ENCODE measurements at places on chromosomes 6 and 20.

DNA sequence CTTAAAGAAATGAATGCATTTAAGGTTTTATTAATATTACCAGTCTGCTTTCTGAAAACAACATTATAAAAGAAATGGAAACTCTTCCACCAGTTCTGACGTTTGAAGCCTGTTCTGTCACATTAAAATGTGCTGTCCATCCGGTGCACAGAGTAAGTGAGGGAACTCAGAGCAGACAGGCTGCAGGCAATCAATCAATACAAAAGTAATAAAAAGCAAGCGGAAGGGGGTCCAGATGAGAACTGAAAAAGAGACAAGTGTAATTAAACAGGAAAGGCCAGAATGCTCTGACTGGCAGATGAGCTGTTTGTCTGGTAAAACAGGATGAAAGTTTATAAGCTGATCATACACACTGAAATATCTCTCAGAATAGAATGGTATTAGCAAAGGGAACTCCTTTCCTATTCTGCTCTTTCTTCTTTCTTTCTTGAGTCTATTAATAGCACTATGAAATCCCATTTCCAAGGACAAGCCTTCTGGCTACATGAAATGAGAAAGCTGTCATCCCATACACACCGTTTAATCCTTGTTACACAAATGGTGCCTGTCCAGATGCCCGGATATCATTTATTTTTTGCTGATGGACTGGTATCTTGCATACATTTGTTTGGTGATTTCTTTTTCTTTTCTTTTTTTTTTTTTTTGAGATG is 94.3 kb downstream of the RAMACL start:
- no peak for DNase-seq

DNA sequence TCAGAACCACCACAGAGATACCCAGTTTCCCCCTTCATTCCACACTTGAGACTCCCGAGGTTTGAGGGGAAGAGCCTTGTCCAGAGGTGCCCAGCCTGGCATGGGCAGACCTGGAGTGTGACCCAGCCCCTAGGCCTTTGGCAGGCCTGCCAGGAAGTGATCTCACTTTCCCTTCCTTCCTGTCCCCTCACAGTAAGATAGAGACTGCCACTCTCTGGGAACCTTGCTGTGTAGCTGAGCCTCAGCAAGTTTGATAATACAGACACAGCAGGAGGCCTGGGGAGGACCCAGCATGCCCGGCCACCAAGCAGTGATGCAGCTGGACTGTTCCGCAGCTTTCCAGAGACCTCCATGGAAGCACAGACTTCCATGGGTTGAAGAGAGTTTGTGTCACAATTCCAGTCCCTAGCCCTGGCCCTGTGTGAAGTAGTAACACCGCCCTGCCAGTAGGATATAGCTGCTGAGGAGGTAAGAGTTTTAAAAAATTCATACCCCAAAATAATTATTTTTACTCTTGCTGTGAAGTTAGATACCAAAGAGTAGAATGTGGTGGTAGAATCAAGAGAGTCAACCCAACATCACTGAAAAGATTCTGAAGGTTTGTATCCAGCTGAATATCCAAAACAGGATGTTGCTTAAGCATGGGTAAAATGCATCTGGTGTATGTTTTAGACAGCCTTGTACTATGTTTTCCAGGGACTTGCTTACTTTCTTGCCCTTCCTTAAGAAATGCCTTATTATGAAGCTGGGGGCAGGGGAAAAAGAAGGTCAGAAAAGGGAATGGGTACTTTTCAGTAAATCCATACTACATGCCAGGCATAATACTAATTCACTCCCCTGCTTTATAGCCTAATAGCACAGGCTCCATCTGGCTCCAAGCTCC is 16.3 kb downstream of the PKIG start:
- no peak for DNase-seq

GRCh38 chr6:24287239-24287638 is 70.6 kb downstream of the DCDC2 start:
- no peak for DNase-seq

- DNase-seq = no peak
These were observed 86.8 kb upstream of the MPC1 start for GRCh38 chr6:166469426-166469961.

DNA sequence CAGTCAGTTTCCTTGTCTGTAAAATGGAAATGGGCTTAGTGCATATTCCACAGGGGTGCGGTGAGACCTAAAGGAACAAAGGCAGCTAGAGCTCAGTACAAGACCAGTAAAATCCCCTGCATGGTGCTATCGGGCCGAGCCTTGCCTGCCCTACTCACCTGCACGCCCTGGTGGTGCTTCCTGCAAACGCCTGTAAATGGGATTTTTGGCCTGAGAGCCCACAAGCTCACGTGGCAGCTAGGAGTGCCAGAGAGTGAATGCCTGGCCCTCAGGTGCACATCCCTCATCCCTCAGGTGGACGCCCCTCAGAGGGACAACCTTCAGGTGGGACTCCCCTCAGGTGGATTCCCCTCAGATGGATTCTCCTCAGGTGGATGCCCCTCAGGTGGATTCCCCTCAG is 48.0 kb upstream of the VSX1 start:
- DNase-seq = no peak

DNA sequence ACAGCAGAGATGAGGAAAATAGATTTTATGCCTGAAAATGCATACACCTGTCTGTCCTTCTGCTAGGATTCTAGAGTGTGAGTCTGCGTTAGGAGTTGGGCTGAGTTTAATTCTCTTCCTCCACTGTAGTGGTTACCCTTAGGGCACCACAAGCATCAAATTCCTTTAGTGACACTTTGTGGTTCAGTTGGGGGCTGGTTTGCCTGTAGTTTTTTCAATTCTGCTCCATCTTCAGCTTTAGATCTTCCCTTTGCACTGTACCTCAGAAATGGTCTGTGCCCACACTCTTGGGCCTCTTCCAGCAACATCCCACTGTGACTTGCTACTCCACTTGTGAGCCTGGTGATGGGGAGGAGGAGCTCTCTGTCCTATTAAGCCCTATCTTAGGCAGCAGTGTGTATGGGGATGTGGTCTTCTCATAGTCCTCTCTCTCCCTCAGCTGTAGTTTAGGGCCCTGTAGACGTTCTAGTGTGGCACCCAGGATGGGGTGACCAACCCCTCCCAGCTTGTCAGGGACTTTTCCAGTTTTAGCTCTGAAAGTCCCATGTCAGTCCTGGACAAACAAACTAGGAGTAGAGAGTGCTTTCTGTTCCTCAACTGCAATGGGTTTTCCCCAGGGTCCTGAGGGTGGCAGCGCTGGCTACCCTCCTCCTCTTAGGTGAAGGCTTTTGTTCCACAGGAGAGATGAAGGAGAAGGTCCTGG is 19.7 kb upstream of the OGFRL1 start:
- no peak for DNase-seq

DNA sequence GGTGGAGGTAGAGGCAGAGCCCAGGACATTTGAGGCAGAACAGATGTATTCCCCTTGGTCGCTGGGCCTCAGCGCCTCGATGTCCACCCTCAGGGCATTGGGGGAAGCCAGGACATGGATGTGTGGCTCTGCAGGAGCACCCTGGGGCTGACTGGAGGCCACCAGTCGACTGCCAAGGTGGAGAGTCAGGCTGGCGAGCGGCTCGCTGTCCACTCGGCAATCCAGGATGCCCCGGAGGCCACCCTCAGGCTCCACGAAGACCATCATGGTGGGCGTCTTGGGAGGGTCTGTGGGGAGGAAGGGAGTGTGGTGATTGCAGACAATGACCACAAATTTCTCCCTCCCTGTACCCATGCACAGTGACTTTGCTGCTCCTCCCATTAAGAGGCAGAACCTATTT is 8.2 kb upstream of the ADAM33 start:
- no peak for DNase-seq

- DNase-seq = no peak
These were observed 780 bp upstream of the KIAA0319 start for GRCh38 chr6:24646771-24647170.

- no peak for DNase-seq
These were observed 6.3 kb upstream of the PDCD2 start for GRCh38 chr6:170590725-170591124.

DNA sequence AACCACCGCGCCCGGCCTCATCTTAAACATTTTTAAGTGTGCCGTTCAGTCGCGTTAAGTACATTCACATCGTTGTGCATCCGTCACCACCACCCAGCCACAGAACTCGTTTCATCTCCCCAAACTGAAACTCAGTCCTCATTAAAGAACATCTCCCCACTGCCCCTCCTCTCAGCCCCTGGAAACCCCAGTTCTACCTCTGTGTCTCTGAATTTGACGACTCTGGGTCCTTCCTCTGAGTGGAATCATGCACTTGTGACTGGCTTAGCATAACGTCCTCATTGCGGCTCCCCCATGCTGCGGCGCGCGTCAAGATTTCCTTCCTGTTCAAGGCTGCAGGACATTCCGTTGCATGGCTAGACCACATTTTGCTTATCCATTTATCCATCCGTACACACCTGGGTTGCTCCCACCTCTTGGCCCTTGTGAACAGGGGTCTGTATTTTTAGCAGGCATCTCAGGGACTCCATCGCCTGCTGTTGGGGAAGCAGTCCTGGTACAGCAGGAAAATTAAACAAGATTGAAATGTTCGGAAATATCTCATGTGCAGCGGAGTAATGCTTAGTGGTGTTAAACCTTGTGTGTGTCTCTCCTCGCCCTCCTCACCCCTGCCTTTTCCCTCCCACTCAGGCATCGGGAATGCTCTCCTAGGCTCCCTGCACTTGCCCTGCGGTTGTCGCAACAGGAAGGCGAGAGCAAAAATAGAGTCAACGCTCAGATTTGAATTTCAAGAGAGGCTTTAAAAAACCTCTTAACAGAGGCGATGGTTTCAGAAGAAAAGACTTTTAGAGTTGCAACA is 127.9 kb downstream of the PXDC1 start:
- no peak for DNase-seq

DNA sequence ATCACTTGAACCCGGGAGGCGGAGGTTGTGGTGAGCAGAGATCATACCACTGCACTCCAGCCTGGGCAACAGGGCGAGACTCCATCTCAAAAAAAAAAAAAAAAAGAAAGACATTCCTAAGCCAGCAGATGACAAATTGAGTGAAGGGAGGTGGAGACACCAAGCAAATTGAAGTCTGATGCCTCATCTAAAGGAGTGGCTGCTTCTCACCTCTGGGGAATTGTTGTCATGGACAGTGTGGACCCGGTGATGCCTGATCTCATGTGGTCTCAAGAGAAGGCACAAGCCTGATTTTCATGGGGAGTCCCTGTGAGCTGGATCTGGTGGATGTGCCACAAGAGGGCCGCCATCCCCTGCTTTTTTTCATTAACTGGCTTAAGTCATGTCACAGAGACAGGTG is 272.0 kb downstream of the ZNF217 start:
- DNase-seq = no peak

DNA sequence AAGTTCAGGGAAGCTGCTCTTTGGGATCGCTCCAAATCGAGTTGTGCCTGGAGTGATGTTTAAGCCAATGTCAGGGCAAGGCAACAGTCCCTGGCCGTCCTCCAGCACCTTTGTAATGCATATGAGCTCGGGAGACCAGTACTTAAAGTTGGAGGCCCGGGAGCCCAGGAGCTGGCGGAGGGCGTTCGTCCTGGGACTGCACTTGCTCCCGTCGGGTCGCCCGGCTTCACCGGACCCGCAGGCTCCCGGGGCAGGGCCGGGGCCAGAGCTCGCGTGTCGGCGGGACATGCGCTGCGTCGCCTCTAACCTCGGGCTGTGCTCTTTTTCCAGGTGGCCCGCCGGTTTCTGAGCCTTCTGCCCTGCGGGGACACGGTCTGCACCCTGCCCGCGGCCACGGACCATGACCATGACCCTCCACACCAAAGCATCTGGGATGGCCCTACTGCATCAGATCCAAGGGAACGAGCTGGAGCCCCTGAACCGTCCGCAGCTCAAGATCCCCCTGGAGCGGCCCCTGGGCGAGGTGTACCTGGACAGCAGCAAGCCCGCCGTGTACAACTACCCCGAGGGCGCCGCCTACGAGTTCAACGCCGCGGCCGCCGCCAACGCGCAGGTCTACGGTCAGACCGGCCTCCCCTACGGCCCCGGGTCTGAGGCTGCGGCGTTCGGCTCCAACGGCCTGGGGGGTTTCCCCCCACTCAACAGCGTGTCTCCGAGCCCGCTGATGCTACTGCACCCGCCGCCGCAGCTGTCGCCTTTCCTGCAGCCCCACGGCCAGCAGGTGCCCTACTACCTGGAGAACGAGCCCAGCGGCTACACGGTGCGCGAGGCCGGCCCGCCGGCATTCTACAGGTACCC is at the start of gene ESR1:
Gene ESR1 (plus strand): TSS at position 170 of the 858 bp plus-strand sequence. CDS start 231 bp downstream, at position 401.
- no peak for DNase-seq

GRCh38 chr6:70413992-70414494 is 735 bp downstream of the FAM135A start:
- DNase-seq = no peak

DNA sequence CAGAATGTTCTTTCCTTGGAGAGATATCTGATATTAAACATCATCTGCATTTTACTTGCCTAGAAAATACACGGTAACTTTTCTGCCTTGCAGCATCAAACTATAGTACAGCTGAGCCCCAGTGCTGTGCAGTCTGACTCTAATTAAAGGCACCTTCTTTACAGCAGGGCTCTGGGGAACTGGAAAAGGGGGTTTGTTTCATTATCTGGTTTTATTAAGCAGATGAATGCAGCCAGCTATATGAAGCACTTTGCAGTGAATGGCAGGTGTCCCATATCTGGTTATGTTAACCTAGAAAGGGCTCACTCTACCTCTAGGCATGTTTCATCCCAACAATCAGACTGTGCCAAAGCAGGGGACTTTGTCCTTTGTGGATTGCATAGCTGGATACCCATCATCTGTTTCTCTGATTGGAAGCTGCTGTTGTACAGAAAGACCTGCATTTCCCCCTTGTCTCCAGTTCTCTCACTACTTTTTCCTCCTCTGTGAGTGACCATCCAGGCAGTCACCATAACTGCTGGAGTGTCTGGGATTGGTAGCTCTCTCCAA is 39.6 kb upstream of the CMTR1 start:
- no peak for DNase-seq

DNA sequence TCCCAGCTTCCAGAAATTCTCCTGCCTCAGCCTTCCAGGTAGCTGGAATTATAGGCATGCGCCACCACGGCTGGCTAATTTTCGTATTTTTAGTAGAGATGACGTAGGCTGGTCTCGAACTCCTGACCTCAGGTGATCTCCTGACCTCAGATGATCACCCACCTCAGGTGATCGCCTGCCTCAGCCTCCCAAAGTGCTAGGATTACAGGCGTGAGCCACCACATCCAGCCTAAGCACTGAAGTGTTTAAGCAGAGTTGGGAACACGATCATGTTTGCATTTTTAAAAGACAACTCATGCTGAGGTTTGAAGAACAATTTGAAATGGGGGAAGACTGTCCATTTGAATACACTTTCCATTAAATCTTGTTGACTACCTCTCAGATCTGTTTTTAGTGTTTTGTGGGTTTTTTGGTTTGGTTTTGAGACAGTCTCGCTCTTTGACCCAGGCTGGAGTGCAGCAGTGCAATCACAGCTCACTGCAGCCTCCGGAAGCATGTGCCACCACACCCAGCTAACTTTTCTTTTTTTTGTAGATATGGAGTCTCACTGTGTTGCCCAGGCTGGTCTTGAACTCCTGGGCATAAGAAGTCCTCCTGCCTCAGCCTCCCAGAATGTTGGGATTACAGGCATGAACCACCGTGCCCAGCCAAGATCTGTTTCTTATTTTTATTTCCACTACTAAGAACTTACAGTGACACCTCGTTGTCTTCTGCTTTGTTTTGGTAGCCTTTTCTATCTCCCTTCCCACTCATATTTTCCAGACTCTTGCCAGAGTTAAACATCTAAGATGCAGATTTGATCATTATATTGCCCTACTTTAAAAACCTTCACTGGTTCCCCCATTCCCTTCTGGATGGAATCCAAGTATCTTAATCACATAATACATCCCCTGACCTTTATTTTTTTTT is 5.5 kb downstream of the CASP8AP2 start:
- DNase-seq = no peak

Data from suprapubic skin (tissue), 4 donors.